Activated effector memory CD4-positive, alpha-beta T cell treated with Interleukin-2 at 50 U/mL for 16 hours (primary cell): ENCODE measurements at places on chromosomes 6 and 20.

GRCh38 chr20:38253571-38253970 is 7.0 kb downstream of the KIAA1755 start:
- DNase-seq = no peak

DNA sequence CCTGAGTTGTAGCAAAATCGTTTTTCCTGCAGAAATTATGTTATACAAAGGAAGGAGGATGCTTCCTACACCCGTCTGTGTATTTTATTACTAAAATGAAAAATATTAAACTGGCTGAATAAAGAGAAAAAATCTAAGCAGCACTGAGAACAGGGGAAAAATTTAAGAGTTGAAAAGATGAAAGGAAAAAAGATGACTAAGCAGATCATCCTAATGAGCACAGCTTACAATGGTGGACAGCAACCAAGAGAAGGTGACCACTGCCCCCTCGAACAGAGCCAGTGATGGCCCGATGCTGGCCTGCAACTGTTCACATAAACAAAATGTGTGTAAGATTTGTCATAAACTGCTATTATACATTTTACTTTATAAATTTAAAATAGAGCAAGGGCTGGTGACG is 4.2 kb downstream of the PROKR2 start:
- no peak for DNase-seq

DNA sequence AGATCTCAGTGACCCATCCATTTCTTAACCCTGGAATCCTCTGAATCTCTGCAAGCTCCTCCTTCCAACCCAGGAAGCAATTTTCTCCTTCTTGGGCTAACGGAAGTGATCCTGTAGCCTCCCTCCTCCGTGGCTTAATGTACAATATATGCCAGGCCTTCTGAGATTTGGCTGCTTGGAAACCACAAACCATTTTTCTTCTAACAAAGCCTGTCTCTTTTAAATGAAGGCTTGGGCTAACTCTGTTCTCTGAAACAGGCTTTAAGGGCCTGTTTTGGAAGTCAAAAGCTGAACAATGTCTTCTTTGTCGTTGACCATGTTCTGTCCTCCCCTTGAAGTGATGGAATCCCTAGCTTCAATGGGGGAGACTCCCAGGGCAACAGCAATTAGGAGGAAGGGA is 14.9 kb downstream of the FYN start:
- no peak for DNase-seq

GRCh38 chr6:89745096-89745495 is 74.5 kb downstream of the MDN1 start:
- no peak for DNase-seq

DNA sequence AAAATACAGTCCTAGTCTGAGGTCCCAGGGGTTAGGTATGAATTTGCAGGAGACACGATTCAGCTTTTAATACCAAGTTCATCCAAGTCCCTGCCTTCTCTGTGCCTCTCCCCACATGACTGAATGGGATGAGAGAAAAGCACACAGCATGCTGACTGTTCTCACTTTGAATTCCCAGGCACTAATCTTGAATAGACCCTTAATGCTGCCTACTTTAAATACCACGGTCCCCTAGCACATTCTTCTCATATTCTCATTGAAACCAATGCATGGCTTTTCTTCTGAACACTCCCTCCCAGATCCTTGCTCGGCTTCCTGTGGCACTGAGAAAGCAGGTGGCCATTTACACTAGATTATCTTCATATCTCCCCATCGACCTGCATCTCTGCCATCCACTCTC is 30.1 kb upstream of the SCAF8 start:
- DNase-seq = no peak

DNA sequence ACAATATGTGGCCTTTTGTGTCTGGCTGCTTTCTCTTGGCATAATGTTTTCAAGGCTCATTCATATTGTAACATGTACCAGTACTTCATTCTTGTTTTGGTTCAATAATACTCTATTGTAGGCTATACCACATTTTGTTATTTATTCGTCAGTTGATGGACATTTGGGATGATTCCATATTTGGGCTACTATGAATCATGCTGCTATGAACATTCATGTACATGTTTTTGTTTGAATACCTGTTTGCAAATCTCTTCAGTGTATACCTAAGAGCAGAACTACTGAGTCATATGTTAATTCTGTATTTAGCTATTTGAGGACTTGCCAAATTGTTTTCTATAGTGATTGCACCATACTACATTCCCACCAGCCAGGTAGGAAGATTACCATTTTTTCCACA is 259.9 kb downstream of the GMPR start:
- no peak for DNase-seq

DNA sequence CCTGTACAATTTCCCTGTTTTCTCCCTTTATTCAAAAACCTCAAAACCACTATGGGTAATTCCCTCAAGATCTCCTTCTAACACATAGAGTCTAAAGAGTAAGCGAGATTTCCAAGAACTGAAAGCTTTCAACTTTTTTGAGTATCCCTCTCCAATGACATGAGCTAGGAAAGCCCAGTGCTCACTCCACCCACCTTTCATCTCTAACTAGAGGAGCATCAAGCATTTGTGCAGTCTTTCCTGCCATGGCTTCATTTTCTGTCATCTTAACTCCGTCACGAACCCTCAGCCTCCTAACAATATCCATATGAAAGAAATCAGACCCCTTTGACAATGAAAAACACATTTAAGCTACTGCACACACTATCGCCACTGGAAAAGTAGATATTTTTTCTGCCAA is 91.9 kb upstream of the SUPT3H start:
- DNase-seq = no peak

DNA sequence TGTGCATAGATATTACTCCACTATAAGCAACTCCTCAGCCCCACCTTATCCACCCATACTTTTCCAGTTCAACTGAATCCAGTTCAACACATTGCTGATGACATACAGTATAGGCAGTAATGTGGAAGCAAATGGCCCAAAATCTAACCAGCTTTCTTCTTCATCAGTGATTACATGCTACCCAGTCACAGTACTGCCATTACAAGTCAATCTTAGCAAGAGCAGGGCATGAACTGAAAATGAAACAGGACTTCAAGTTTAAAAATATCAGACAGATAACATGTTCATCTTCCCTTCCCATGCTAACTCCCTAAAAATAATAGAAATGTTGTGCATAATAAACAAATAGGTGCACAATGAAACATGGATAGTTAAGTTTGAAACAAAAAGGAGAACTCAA is 19.2 kb downstream of the RRAGD start:
- no peak for DNase-seq

- no peak for DNase-seq
Observed at GRCh38 chr20:20130399-20130798, 78.1 kb downstream of the CFAP61 start.

DNA sequence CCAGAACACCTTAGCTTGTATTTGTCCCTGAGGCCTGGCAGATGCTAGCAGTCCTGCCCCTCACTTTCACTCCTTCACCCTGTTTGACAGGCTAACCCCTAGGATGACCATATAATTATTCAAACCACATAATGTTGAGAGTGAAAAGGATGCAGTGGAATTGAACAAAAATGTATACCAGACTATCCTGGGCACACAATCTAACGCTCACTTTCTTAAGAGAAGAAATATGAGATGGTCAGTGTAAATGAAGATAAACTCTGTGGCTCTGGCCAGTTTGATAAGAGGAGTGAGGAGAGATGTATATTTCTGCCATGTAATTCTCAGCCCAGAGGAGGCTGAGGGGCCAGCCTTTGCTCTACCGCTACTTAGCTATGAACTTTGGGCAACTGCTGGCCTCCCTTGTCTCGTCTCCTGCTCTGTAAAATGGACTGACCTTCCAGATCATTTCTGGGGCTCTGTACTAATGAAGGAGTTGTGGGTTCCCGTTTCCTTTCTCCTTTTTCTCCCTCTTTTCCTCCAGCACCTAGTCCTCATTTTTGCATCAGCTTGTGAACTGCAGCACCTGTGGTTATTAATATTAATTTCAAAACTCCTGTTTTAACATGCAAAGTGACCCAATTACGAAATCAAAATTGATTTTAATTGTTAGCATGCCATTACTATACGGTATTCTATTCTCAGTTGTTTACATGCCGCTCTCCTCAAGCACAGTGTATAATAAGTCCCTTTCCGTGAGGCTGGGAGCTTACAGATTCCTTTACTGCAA is 92.5 kb upstream of the IYD start:
- no peak for DNase-seq

GRCh38 chr6:4800662-4801061 is 24.5 kb downstream of the CDYL start:
- DNase-seq = no peak

GRCh38 chr6:100573166-100573565 is 108.4 kb upstream of the SIM1 start:
- no peak for DNase-seq

DNA sequence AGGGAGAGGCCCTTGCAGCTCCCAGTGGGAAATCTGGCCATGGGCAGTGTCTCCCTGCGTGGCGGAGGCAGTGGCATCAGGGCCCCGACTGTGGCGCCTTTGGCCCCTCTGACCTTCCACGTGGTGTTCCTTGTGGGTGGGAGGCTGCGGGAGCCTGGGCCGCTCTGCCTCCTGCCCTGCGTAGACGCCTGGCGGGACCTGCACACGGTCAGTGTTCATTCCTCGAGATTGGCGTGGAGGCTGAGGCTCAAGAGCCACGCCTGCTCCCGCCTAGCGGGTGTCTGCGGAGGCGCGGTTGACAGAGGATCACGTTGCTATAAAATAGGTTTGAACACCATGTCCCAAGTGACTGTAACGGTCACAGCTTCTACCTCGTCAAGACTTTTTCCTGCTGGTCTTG is 14.0 kb downstream of the COL9A3 start:
- no peak for DNase-seq

DNA sequence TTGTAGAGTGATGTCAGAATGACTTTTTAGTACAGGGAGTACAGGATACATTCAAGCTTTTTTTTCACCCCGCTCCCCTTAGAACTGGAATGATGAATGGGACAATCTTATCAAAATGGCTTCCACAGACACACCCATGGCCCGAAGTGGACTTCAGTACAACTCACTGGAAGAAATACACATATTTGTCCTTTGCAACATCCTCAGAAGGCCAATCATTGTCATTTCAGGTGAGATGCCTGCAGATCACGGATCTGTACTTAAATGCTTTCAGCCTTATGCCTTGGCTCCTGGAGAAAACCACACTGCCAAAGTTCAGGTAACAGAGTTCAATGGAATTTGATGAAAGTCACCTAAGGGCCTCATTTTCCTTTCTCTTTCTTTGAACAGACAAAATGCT is 8.5 kb downstream of the TNFAIP3 start:
- no peak for DNase-seq

DNA sequence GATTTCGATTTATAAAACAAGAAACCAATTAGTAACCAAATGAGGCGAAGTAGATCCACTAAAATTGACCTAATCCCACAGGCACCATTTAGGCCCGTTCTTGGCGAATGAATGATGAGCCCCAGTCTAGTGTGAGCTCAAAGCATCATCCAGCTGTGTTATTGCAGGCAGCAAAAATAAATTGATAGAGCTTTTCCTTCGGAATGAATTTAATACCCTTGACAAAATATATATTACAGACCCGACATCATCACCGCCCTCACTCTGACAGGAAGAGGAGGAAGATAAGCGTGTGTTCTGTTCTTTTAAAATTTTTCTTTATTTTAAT is 7.8 kb downstream of the SIM1 start:
- no peak for DNase-seq

DNA sequence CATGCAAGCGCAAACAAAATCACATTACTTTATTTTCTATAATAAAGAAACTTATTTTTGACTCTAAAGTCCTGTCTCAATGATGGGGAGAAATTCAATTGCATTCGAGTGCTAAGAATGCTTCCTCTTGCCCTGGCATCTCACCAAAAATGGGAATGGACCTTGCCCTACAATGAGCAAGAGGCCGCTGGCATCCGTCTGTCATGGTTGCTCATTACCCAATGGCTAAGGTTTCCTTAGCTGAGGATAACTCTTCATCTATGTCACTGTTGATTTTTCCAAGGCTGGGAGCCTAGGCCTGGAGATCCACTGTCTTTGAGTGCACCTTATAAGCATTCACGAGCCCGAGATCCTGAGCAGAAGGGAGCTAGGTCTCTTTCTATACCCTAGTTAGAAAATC is 471.3 kb upstream of the NRSN1 start:
- DNase-seq = no peak

DNA sequence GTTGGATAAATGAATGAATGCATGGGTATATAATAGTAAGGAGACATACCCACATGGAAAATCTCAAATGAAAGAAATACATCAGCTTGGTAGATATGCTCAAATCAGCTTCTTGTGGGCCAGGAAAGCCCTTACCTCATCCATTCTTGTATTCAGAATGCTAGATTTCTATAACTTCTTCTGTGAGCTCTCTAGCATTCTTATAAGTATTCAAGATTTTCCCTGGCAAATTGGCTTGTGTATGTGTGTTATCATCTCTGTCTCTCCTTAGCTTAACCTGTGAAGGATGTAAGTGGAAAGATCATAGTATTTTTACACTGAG is 100.8 kb downstream of the OR2B2 start:
- no peak for DNase-seq

DNA sequence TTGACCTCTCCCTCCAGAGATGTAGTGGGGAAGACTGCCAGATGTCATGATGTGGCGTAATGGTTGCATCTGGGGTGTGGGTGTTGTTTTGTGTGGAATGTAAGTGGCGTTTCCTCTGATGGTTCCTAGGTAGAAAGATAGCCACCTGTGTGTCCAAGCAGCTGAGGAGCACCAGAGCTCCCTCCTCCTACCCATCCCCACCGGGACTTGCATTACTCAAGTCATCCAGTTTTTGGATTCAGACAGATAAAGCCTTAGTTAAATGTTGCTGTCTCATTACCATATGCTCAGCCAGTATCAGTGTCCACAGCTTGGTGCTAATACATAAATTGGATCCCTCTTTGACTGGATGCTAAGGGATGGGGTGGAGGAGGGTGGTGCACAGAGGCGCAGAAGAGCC is 282.3 kb downstream of the TBC1D7 start:
- no peak for DNase-seq

- no peak for DNase-seq
Observed at GRCh38 chr20:7503501-7503900, 436.8 kb downstream of the HAO1 start.

DNA sequence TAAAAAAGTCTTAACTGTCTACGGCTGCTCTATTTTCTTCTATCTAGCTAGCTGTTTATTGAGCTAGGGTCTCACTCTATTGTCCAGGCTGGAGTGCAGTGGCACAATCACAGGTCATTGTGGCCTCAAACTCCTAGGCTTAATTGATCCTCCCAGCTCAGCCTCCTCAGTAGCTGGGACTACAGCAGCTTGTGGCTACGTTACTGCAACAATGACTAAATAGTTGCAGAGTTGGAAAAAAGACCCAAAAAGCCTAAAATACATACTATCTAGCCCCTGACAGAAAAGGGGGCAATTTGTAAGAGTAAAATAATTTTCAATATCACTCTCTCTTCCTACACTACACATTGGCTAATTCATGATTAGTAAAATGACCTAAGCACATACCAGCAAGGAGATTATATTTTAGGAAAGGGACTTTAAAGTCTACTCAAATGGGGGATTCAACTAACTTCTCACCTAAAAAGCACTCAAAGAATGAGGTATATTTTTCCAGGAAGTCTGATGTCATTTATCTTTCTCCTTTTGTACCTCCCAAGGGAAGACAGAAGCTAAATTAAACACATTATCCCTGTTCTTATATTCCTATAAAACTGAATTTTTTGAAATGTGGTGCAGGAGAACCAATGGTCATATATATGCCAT is 82.8 kb downstream of the ZMYND8 start:
- no peak for DNase-seq
